ENCODE measurements at places on chromosomes 5 and 9.

DNA sequence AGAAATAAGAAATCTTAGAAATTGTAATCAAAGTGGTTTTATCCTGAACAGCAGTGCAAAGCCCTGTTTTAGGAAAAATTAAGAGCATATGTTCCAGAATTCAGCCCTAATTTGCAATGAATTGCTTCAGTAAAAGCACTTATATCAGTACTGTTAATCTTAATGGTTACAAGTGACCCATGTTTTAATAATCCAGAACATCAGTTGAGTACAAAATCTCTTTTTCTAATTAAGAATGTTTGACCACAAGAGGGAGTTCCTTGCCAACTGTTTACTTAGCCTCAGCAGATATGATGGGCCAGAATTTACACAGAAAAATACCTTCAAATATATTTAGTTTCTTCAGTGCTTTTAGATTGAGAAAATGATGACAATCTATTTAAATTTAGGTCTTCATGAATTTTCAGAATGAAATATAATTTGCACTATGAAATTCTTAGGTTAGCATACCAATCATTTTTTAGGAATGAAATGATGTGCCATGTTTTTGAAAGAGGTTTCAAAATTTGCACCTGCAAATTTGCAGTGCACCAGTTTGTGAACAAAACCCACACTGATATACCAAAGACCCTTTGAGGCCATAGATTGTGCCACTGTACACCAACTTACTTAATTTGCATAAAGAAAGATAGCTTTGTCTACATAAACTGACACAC lies 926.3 kb upstream of the ARRDC3 start:
- no peak for DNase-seq

DNA sequence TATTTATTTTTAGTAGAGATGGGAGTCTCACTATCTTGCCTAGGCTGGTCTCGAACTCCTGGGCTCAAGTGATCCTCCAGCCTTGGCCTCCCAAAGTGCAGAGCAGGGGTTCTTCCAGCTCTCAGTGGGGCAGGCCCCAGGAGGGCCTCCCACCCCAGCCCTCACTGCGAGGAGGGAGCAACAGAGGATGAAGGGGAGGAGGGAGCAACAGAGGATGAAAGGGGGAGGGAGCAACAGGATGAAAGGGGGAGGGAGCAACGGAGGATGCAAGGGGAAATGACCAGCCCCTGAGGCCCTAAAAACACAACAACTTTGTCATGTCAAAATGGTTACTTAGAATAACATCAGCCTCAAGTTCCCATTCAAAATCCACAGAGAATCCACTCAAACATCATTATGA lies 10.0 kb downstream of the TRIM14 start:
- DNase-seq: no peak

- DNase-seq: no peak
Observed at GRCh38 chr9:132898051-132898450, 19.4 kb downstream of the SPACA9 start.

DNA sequence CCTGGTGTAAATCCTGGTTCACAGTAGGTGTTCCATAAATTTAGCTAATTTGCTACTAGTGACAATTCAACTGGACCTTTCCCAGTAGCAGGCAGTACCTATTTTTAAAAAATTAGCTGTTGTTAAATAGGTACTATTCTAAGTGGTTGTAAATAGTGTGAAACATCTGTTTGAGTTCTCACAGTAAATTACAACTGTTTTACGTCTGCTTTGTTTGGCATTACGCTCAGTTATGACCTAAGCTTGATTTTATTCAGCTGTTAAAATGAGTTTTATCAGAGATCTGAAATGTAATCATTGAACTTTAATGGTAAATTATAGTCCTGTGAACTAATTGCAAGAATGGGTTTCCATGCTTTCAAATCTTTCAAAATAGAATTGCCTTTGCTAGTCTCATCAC lies 93.9 kb downstream of the GPBP1 start:
- no peak for DNase-seq

DNA sequence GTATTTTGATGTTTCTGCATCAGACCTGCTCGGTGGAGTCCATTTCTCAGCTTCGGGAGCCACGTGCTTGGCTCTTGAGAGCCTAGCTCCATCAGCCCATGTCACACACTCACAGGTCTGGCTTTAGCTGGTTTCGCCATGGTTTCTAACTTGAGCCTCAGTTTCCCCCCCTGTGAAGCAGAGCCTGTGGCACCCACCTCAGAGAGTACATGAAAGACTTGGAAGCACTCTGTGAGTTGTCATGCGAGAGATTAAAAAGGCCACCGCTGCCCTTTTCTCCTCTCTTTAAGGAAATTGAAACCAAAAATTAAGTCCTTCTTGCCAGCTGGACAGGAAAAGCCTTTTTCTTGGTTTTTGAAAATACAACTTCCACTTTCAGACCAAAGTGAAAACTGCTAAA lies 8.8 kb downstream of the TENT4A start:
- no peak for DNase-seq

GRCh38 chr9:8717146-8717545 lies 917.6 kb upstream of the DMAC1 start:
- DNase-seq: no peak

DNA sequence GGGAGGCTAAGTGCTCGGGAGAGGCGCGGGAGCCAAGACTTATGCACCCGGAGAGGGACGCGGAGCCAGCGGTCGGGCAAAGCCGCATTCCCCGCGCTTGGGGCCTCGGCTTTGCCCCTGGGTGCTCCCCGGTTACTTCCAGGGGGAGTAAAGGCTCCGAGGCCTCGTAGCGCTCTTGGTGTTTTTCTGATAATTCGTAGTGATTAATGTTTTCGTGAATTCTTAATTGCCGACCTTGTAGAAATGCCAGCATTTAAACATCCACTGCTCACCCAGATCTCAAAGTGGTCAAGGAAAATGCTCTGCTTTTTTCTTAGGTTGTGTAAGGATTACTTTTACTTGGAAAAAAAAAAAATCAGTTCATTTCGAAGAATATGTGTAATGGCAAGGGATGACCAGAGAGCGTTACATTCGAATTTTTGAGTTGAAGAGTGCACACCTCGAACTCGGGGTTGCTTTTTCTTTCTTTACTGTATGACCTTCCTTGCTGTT lies 654 bp upstream of the TUT7 start:
- DNase-seq: no peak

DNA sequence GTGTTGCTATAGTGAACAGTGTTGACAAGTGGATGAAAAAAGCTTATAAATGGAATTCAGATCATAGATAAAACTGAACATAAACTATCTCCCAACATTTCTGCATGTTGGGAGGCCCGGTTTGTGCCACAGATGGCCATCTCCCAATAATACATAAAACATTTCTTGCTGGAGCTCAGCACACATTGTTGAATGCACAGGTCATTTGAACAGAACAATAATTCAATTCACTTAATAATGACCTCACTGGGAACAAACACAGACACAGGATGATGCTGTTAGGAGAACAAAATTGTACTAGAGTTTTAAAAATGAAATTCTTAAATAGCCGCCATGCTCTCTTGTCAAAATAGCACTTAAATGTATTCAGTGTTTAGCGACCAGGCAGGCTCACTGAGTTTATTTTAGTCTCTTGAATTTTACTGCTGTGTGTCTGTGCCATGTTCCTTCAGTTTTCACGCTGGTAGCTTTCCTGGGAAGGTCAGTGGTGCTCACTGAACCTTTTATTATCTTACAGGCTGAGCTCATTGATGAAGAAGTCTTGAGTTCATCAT lies 85.0 kb upstream of the SSBP2 start:
- no peak for DNase-seq

DNA sequence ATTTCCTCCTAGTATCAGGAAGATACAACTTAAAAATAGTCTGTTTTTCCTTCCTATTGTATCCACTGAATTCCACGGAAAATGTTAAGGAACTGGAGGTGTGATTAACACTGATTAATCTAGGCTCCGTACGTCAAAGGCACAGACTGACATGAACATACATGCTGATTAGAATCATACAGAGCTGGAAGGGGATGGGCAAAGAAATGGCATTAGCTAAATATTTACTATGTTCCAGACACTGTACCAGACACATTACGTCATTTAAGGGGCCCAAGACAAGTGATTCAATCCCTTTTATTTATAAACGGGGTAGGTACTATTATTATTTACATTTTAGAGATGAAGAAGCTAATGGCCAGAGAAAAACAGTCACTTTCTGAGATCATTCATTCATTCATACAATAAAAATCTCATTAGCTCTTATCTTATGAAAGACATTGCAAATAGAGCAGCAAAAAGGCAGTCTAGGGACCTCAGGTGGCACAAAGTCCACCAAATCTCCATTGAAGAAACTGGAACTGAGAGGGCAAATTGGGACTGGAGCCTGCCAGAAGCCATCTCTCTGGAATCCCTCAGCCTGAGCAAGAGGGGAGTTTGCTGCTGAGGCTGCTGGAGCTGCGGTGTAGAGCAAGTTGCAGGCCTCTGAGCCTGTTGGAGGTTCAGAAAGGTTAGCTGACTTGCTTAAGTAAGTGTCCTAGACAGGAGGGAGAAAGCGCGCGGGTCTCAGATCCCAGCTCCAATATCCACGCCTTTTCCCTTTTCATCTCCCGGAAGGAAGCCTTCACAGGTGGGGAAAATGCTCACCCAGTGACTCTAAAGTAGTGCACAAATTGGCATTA lies 1.6 kb upstream of the TGFBR1 start:
- no peak for DNase-seq

DNA sequence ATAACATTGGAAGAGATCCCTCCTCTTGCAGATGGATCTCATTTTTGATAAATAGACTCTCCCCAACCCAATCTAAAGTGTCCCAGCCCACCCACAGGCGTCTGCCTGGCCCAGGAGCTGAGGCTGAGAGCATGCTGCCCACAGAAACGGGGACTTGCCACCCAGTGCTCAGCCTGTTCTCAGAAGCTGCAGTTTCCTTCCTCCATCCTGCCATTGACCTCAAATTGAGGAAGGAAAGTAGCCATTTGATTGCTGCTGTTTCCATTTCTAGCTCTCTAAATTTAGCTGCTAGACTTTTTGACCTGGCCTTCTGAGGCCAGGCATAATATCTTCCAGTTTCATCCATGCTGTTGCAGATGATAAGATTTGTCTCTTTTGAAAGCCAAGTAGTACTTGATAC lies 31.1 kb upstream of the FRMD3 start:
- no peak for DNase-seq

GRCh38 chr9:6907772-6908381 lies 150.1 kb downstream of the KDM4C start:
- no peak for DNase-seq

GRCh38 chr5:138753794-138754698 lies 821 bp downstream of the CTNNA1 start:
- DNase-seq: no peak

GRCh38 chr9:98532574-98532973 lies 176.2 kb downstream of the GABBR2 start:
- DNase-seq: no peak

GRCh38 chr5:111806753-111807152 lies 49.8 kb upstream of the NREP start:
- DNase-seq: no peak

- no peak for DNase-seq
Observed at GRCh38 chr9:38681747-38682227, 38.1 kb downstream of the FAM240B start.
